CD4-positive, alpha-beta T cell treated with Interleukin-6 for 4 hours (primary cell): ENCODE measurements at places on chromosomes 12 and 14.
A peak's percentile ranks its signal among the peaks of the same experiment; 100 is the strongest.

- DNase-seq: no peak
Observed at GRCh38 chr14:68191567-68192321, 372.2 kb downstream of the RAD51B start.

DNA sequence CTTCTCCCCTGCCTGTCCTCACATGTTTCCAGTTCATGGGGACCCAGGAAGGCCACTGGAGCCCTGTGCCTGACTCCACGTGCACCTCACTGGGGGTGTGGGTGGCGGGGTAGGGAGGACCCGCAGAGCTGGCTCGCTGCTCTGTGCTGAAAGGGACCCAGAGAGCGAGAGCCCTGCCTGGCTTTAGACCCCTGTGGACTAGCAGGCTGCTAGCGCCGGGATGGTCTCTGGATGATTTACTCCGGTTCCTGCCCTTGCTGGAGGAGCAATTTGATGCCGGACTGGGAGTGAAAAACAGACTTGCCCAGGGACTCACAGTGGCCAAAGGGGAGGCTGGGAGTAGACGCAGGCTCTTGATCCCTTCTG is 49.0 kb downstream of the NTF3 start:
- no peak for DNase-seq

- DNase-seq: no peak
Observed at GRCh38 chr14:104908303-104908702, 16.4 kb upstream of the PLD4 start.

DNA sequence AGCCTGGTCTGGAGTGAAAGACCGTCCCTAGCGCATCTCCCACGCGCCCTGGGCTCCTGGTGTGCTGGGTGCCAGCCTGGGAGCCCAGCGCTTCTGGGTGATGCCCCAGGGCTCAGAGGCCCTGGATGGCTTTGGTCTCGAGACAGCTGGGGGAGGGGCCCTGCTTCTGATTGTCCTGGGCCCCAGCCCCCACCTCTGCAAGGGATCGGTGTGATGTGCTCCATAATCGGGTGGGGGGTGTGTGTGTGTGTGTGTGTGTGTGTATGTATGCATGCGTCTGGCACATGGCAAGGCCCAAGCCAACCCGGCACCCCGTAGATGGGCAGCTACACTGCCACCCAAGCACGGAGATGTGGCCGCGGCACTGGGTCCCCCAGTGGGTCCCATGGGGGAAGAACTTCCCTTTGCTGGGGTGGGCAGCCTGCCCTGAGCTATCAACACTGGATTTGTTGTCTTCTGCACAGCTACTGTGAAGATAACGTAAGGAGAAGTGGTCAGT is 3.1 kb downstream of the ZBTB42 start:
- no peak for DNase-seq

- DNase-seq: no peak
Observed at GRCh38 chr12:1186298-1186697, 195.3 kb downstream of the ERC1 start.

DNA sequence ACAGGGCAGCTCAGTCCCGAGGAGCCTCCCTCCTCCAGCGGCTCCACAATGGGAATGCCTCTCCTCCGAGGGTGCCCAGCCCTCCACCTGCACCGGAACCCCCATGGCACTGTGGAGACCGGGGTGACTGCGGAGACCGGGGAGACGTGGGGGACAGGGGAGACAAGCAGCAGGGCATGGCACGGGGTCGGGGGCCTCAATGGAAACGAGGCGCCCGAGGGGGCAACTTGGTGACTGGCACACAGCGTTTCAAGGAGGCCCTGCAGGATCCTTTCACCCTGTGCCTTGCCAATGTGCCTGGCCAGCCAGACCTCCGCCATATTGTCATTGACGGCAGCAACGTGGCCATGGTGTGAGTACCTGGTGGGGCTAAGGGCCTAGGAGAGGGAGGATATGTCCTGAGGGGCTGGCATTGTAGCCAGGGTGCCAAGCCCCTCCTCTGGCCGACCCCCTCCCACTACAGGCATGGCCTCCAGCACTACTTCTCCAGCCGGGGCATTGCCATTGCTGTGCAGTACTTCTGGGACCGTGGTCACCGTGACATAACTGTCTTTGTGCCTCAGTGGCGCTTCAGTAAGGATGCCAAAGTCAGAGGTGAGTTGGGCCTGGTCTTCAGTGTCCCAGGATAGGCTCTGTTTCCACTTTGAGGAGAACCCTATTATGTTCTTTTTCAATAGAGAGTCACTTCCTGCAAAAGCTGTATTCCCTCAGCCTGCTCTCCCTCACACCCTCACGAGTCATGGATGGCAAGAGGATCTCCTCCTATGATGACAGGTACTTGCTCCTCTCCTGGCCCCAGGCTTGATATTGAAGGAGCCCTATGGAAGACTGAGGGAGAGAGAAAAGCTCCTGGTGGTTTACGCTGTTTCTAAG is 2.7 kb downstream of the KHNYN start:
- DNase-seq: no peak

DNA sequence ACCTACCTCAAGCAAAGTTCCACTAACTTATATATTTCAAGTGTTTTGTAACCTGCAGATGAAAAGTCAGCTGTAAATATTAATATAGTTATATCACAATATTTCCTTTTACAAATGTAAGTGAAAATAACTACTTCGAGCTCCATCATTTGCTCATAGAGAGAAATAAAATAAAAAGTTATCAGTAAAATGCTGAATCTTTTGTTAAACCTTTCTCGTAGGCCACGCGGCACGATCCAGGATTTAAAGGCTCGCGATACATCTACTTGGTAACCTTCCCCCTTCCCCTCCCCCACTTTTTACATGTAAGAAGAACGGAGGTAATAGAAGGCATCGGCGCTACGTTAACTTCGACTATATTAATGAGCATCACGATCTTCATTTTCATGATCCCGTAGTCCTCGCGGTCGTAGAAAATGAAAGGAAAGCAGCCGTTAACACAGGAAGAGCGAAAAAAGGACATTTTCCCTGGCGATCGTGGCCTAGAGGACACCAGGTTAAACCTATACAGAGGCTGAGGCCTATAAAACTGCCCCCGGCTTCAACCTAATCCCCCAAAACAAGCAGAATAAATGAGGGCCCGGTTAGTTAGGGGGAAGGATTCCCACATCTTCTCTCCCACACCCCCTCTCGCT is 508 bp downstream of the HNRNPC start:
- DNase-seq: peak; percentile 33
